Right forelimb (tissue), 1 donor: ENCODE measurements at places on chromosomes 11 and 22.

DNA sequence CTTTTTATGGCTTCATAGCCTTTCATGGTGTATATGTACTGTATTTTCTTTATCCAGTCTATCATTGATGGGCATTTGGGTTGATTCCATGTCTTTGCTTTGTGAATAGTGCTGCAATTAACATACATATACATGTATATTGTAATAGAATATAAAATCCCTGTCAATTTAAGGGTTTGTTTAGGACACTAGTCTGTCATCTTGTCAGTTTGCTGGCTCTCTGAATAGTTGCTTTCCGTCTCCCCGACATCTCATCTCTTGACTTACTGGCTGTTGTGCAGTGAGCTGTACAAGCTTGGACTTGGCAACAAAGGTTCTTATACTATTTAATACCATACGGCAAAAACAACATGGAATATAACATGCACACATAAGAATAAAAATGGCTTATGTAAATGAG is 1487.5 kb downstream of the LRRC4C start:
- no peak for DNase-seq

- no peak for DNase-seq
These were observed 10.4 kb downstream of the OR52K2 start for GRCh38 chr11:4459500-4459899.

GRCh38 chr11:65776710-65777141 is 4.0 kb downstream of the AP5B1 start:
- no peak for DNase-seq

- no peak for DNase-seq
These were observed 106.8 kb downstream of the CEP164 start for GRCh38 chr11:117434481-117434880.

- DNase-seq = no peak
These were observed 4.9 kb downstream of the ALX4 start for GRCh38 chr11:44305026-44305469.

- DNase-seq = no peak
These were observed 86.2 kb downstream of the CACNA1I start for GRCh38 chr22:39656495-39657490.

- no peak for DNase-seq
These were observed 26.2 kb downstream of the DNHD1 start for GRCh38 chr11:6523253-6523652.

DNA sequence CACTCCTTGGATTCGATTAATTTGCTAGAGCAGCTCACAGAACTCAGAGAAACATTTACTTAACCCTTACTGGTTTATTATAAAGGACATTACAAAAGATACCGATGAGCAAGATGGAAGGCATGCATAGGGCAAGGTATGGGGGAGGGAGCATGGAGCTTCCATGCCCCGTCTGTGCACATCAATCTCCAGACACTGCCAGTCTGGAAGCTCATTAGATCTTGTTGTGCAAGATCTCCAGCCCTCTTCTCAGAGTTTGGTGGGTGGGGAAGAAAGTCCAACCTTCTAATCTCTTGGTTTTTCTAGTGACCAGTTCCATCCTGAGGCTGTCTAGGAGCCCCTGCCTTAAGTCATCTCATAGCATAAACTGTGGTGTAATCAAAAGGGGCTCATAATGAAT is 190.7 kb downstream of the UVRAG start:
- DNase-seq = no peak

DNA sequence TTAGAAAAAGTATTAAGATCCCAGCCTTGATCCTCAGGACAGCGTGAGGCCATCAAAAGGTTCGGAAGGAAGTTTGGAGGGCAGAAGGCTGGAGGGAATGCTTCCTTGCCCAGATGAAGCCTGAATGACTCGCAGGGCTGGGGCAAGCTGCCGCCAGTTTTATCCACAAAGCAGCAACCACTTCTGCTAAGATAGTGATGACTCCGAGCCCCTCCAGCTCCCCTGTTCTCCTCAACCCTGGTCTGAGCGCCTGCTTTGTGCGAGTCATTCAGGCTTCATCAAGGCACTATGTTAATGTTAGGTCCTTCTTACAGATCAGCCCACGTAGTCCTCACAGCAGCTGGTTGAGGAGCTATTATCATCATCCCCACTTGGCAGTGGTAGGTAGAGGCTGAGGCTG is 158.8 kb downstream of the COMMD9 start:
- no peak for DNase-seq

DNA sequence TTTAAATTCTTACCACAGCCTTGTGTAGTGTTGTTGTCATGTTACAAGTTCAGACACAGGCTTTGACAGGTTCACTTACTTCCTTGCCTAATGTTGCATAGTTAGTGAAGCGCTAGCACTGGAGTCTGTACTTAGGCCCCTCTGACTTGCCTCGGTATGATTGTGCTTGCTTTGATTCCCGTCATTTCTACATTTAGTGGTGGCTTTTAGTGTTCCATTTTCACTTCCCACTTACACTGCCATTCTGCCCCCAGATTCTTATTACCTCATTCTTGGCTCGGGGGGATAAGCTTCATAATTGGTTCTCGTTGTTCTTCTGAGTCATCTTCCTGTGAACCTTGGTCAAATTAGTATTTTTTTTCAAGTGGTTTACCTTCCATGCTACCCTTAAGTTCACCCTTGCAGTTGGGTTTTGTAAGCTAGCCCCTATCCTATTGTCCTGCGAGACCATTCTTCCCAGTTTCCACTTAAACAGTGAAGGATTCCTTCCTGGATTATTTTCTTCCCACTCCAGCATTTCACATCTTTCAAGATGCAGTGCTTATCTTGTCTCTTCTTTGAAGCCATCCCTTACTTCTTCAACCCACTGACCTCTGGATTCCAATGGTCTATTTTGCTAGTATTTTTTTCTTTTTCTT is 68.7 kb downstream of the DDX10 start:
- DNase-seq = no peak

DNA sequence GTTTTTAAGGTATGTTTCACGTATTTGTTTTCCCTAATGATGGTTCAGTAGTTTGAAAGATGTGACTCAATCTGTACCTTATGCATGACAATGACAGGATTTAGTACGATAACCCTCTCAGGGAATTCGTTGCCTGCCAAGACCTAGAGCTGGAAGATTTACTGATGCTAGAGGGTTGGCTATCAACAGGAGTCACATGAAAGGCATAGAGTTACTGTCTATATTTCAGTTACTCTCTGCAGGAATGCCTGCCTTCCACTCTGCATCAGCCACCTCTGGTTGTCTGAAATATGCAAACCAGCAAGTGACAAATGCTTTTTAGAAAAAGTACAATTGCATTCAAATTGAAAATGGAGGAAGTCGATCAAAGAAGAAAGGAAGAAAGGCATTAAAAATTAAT is 276.3 kb upstream of the RAG2 start:
- no peak for DNase-seq

- no peak for DNase-seq
These were observed 362.4 kb downstream of the JRKL start for GRCh38 chr11:96752221-96752620.

- peak; percentile 79 for DNase-seq
These were observed 55.3 kb downstream of the NFAM1 start for GRCh38 chr22:42376711-42377554.

GRCh38 chr11:69337211-69337721 is 43.3 kb downstream of the MYEOV start:
- DNase-seq = no peak

DNA sequence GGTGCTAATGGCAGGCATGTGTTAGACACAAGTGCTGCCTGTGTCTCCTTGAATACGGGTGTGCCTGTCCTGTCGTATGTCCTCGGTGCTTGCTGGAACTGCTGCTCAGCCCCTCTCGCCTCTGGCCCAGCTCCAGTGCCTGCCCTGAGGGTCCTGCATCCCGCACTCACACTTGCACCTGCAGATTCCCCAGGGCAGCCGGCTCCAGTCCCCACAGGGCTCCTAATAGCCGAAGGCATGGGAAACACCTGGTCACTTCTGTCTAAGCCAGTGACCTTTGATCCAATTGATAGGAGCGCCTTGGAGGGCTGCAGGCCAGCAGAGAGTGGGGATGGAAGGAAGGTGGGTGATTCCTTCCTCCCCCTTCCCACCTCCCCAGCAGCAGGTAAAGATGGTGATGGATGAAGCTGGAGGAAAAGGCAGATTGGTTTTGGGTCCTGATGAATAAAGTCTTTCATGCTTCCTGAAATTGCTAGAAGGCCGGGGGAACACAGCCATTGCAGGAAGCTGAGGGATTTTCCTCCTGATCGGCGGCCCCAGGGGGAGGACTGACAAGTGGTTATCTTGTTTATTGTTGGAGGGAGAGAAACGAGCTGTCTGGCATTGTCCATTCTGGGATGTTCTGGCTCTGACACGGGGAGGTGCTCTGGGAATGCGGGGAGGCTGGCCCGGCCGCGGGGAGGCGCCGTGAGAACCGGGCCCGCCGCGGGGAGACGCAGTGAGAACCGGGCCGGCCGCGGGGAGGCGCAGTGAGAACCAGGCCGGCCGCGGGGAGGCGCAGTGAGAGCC is 110.9 kb upstream of the B3GAT1 start:
- no peak for DNase-seq

GRCh38 chr11:112871909-112872500 is 89.2 kb upstream of the NCAM1 start:
- no peak for DNase-seq

DNA sequence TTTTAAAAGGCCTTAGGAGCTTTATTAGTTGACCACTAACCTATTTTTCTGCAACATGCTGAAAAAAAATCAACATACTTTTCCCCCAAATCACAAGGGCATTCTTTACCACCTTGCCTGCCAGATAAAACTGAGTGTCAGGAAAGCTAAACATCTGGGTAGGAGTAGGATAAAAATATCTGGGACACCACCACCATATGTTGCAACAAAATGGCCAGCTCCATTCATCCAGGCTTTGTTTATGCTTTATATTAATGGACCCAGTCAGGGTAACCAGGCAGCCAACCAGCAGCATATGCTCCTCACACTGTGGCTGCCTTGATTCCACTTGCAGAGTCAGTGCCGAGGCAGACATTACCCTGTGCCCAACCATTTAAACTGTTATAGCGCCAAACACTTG is 1024.5 kb downstream of the LRRC4C start:
- no peak for DNase-seq

DNA sequence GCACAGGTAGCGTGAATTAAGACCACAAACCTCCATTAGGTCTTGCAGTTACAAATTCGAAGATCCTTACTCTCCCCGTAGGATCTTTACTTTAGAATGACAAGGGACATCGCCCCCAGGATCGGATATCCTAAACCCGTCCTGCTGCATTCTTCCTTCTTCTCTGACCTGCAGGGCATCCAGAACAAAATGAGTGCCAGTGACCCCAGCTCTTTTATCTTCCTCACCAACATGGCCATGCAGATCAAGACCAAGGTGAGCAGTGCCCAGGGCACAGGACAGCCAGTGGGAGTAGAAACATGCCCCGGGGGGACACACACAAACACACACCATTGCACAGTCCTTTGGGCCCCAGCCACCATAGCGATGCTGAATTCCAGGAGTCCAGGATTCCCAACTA is 42.6 kb upstream of the MPEG1 start:
- DNase-seq = no peak

- peak; percentile 44 for DNase-seq
These were observed 69.8 kb downstream of the TRIM29 start for GRCh38 chr11:120068114-120068573.

DNA sequence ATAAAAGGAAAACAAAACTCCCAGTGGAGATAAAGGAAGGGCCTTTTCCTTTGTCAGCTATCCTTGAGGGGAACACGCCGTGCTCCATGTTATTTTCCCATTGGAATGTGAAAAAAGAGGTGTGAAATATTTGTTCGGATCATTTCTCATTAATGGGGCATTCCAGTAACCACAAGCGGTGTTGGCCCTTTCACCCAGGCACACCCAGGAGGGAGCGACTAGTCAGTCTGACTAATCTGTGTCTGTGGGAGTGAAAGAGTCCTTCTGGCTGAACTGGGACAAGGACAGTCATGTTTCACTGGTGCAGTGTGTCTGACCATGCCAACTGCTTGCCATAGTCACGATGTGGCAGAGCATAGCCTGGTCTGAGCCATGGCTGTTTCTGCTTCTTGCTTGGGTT is 13.0 kb upstream of the MYEOV start:
- no peak for DNase-seq

- DNase-seq = no peak
These were observed 10.4 kb downstream of the RCOR2 start for GRCh38 chr11:63906585-63906984.

GRCh38 chr11:12691473-12691872 is 17.3 kb downstream of the TEAD1 start:
- no peak for DNase-seq

DNA sequence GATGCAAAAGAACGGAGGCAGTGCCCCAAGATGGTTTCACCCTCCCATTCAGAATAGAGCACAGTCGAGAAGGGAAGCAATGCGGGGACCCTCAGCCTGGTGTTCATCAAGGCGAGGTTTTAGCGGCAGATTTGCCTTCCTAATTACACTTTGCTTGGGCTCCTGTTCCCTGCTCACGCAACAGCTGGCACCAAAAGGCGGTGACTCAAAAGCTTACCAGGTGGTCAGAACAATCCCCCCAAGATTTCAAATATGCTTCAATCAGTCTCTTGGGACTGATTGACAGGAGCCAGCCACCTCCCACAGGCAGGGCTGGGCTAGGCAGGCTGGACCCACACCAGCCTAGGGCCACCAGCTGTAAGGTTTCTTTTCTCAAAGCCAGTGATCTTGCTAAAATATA is 14.2 kb downstream of the IGSF9B start:
- no peak for DNase-seq

- DNase-seq = no peak
These were observed 43.9 kb downstream of the SGSM3 start for GRCh38 chr22:40414311-40414710.

DNA sequence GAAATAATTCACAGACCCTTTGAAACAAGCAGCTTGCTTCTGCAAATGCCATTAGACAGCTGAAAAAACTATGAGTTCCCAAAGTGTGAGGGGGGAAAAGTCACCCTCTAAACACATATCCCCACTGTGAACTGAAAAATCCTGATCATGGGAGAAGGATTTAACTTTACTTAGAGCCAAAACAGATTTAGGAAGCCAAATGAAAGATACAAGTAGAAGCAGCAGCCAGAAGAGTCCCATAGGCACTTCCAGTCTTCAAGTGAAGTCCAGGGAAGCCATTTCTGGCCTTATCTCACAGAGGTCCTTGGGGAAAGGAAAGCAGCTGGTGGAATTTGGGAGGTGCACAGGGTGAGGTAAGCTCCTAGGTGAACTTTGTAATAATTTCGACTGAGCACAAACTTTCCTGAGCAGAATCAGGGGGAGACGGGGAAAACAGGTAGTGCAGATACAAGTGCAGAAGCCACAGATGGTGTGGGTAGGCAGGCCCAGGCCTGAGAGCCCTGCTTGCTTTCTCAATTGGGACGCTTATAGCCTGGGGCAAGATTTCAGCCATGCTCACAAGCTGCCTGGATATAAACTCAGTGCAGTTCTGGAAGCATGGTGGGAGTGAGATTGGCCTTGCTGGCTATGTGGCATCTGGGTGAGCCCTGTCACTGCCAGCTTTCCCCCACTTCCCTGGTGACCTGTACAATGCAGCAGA is 44.8 kb downstream of the GAS2 start:
- DNase-seq = no peak

- DNase-seq = no peak
These were observed 138.3 kb downstream of the GUCY1A2 start for GRCh38 chr11:106879832-106880546.

- no peak for DNase-seq
These were observed 57.0 kb downstream of the PRMT3 start for GRCh38 chr11:20444535-20444934.
